ENCODE measurements at places on chromosomes 4 and X.

- no peak for DNase-seq
Measured at GRCh38 chrX:29580560-29580959, 634.8 kb upstream of the MAGEB2 start.

DNA sequence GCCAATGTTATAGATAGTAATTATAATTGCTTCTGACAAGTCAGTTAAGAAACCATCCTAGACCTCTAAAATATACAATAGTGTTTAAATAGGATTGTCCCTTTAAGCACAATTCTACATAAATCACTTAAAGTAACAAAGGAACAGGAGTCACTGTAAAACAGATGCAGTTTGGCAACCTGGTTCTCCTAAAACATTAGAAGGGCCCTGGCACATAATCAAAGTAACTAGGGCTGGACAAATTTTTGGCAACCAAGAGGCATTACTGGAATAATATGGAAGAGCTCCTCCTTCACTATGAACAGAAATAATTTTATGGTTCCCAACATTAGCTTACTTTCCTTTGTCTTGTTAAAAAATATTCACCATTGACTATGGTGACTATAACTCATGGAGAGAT lies 75.0 kb upstream of the CCDC160 start:
- no peak for DNase-seq

DNA sequence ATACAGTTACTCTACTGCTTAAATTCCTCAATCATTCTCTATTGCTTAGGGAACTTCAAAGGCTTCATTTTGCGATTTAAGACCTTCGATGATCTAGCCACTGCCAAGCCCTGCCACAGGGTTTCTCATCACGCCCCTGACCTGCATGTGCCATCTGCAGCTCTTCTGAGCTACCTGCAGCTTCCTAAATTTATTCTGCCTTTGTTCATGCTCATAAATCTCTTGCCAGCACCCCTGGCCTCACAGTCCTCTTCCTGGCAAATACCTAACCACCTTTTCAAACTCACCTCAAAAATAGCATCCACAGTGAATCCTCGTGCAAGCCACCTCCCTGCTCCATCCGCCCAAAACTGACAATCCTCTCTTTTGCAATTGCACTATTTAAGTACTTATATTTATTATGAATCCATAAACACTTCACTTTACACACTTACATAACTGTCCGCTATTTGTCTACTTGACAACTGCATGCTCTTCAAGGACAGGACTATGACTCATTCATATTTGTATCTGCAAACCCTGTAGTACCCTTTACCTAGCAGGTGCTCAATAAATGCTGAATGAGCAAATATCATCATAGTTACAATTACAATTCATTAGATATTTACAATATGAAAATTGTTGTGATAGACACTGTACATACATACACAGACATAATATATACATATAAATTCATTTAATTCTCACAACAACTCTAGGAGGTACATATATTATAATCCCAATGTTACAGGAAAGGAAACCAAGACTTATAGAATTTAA lies 280.0 kb upstream of the RASGEF1B start:
- no peak for DNase-seq

DNA sequence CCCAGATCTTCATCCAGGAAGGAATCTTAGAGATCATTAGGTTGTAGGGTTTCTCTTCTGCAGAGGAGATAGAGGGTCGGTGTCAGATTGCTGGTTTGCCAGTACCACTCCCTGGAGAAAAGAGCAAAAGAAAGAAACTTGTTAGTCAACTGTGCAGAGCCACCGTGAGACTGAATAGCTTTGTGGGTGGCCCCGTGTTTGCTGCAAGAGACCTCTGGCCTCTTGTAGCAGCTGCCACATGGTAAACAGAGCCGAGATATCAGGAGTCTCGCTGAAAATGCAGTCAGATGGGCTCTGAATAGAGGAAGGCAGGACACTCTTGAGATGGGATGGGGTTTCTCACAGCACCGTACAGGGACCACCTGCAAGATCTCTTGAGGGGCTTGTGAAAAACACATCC lies 149.7 kb downstream of the PTTG2 start:
- DNase-seq = no peak

- DNase-seq = no peak
Measured at GRCh38 chrX:153632595-153632946, 14.4 kb upstream of the DUSP9 start.

GRCh38 chrX:46257451-46257879 lies 287.8 kb downstream of the ZNF674 start:
- no peak for DNase-seq

- DNase-seq = no peak
Measured at GRCh38 chrX:74521961-74522751, 92.3 kb downstream of the RLIM start.

GRCh38 chr4:825971-826330 lies at the start of gene CPLX1:
Gene CPLX1 (minus strand): TSS chr4:826129. CDS start chr4:824522, 1,607 bp downstream.
- no peak for DNase-seq

GRCh38 chr4:145481942-145482208 lies 222 bp downstream of the SMAD1 start:
- DNase-seq = no peak

DNA sequence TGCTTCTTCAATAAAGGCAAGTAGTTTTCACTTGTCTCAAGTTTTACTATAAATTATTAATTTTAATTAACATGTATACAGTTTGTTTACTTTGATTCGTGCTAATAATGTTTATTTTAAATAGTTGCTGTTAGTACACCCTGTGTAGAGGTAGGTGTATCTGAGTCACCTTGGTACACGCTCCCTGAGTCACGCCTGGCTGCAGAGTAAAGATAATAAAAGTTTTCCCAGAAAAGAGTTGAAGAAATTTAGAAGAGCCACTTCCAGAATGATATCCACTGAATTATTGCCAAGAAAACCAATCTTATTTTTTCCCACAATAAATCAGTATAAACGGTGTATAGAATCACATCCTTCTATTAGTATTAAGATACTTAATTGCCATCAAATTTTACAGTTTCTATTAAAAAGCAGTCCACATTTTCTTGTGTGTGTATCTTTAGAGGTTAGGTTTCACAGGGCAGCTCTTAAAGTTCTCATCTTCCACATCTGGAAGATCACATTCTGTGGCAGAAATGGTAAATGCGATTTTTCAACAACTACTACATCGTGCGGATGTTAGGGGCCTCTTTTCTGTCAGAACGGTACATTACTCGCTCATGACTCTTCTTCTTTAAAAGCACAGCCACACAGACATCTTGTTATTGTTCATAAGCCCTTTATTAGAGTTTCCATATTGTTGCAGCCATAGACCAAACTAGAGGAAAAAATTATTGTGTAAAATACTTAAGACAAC lies 55.4 kb downstream of the HADH start:
- no peak for DNase-seq

DNA sequence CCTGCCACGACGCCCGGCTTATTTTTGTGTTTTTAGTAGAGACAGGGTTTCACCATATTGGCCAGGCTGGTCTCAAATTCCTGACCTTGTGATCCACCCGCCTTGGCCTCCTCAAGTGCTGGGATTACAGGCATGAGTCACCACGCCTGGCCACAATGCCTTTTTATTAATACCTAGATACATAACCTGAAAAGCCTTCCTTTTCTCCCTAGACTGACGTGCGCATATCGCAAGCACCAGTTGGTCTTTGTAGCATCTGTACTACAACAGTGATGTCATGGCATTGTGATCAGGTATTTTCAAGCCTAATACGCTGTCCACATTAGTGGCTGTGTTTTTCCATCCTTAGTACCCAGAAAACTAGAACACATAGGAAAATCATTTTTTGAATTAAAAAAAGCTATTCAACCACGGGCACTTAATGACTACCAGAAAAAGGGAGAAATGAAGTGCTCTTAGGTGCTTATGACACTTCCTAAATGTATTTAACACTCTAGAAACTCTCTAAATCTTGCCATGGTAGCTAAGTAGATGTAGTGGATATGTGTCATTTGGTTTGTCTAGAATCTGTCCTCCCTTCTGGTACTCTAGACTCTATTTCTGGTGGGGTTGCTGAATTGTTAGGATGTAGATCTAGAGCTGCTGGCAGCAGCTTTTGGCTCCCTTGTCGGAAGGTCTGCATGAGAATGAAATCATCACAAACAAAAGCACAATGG lies 707.8 kb downstream of the STIM2 start:
- DNase-seq = no peak

GRCh38 chr4:68297137-68297536 lies 51.6 kb upstream of the TMPRSS11B start:
- DNase-seq = no peak

DNA sequence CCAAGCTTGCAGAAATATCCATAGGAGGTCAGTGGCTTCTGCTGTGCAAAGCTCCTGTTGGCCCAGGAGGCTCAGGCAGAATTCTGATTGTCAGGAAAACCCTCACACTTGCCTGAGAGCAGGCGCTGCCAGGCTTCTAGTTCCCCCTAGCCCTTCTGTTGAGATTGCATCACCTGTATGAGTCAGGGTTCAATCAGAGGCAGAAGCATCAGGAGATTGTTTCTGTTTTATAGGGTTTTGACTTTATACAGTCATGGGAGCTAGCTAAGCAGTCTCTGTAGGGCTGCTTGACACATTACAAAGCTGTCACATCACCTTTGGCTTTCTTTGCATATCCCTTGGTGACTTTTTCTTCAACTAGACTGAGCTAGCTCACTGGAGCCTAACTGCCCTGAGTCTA lies 27.8 kb downstream of the DIPK2B start:
- DNase-seq = peak; percentile 30

GRCh38 chr4:150401083-150401687 lies 180.8 kb upstream of the MAB21L2 start:
- no peak for DNase-seq

- DNase-seq = no peak
Measured at GRCh38 chrX:147377728-147378127, 534.0 kb upstream of the FMR1 start.

- no peak for DNase-seq
Measured at GRCh38 chr4:41896648-41897047, 38.6 kb upstream of the TMEM33 start.

DNA sequence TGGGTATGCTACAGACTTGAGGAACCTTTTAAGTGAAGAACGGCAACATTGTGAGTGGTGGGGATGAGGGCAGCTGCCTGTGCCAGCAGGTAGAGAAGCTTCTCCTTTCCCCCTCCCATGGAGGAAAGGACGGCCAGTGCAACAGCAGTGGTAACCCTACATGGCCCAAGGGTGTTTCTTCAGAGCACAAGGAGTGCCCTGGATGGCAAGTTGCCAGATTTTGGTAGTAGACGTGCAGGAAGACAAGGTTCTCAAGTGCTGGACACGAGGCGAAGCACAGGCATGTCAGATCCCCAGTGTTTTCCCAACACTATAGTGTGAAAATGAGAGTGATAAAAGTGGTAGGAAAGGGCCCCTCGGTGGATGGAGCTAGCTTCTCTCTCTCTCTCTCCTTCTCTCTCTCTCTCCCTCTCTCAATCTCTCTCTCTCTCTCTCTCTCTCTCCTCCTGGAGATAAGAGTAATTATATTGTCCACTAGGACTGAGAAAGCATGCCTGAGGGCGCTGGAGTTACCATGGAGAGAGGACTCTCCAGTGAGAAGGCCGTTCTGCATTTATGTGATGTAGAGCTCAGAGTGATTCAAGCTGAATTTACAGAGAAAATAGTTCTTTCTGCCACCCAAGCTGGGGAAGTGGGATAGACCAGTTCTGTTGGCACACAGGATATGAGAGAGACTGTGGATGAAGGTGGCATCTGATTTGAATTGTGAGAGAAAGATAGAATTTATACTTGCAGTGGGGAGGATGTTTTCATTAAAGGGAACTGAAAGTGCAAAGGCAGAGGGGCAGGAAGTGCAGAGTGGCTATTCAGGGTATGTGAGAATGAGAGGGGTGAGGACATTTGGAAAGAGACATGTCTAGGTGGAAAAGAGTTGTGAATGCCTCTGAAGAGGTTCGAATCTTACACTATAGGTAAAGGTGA lies 25.7 kb upstream of the TRPC3 start:
- no peak for DNase-seq
